CD14-positive monocyte (primary cell): ENCODE measurements at places on chromosomes 13 and 19.

GRCh38 chr13:43154839-43155238, 131.5 kb downstream of the DNAJC15 start:
- no peak for DNase-seq

DNA sequence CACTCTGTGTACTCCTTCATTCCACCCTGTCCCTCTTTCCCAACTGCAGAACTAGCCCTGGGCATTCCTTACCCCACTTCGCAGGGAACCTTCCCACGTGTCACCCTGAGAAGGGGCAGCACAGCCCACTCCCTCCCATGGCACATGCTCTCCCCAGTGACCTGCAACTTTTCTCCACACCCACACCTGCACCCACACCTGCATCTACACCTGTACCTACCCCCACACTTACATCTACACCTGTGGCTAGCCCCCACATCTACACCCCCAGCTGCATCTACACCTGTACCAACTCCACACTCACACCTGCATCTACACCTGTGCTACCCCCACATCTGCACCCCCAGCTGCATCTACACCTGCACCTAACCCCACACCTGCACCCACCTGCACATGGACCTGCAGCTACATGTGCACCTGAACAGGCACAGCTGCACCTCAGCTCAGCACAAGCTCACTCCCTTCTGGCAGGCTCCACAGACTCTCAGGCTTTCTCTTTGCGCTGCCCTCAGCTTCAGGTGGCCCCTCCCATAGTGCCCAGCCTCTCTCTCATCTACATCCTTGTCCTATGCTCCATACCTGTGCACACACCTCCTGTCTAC, 234.1 kb downstream of the TUBA3C start:
- DNase-seq: no peak

DNA sequence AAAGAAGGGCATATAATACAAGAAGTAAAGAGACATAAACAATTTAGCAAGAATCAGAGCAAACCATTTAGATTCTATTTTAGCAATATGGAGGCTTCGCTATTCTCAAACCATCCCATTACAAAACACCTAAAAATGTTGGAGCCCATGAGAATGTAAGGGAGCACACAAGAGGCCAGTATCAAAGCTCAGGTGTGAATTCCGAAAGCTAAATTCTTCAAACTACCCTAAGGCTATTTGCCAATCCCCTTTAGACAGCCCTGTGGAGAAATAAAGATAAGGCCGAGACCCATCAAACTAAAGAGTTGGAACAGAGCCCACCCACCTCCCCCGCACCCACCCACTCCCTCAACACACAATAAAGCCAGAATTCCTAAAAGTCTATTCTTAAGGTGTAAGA, 210.8 kb upstream of the MAB21L1 start:
- DNase-seq: no peak

GRCh38 chr19:980133-980998, 3.8 kb upstream of the WDR18 start:
- DNase-seq: no peak

GRCh38 chr13:75376792-75377402, 105.1 kb downstream of the TBC1D4 start:
- no peak for DNase-seq

- DNase-seq: no peak
These were observed 15.3 kb upstream of the RAB8A start for GRCh38 chr19:16096280-16096855.

GRCh38 chr19:46648060-46648960, 12.3 kb upstream of the GNG8 start:
- peak; percentile 46 for DNase-seq

DNA sequence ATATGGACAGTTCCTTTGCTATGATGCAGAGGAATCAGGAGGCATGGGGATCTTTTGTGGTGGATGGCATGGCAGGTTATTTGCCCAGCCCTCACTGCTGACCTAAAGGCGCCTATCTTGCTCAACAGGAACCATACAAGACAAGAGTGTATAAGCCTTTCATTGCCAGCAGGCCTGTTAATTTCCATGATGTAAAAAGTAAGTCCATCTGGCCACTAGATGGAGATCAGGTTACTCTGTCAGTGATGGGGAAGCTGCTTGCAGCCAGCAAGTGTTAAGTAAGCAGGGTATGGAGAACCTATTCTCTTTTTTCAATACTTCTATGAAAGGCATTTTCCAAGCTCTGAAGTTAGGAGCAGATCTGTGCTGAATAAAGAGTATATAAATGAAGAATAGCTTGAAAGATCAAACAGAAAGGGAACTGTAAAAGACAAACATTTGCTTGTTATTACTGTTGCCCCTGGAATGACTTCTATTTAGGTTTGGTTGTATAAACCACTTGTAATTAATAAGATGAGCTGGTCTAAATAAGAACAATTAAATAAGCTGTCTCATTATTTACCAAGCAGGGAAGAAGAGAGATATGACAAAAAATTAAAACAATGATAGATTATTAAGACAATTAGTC, 210.9 kb downstream of the RGCC start:
- DNase-seq: peak; percentile 81

DNA sequence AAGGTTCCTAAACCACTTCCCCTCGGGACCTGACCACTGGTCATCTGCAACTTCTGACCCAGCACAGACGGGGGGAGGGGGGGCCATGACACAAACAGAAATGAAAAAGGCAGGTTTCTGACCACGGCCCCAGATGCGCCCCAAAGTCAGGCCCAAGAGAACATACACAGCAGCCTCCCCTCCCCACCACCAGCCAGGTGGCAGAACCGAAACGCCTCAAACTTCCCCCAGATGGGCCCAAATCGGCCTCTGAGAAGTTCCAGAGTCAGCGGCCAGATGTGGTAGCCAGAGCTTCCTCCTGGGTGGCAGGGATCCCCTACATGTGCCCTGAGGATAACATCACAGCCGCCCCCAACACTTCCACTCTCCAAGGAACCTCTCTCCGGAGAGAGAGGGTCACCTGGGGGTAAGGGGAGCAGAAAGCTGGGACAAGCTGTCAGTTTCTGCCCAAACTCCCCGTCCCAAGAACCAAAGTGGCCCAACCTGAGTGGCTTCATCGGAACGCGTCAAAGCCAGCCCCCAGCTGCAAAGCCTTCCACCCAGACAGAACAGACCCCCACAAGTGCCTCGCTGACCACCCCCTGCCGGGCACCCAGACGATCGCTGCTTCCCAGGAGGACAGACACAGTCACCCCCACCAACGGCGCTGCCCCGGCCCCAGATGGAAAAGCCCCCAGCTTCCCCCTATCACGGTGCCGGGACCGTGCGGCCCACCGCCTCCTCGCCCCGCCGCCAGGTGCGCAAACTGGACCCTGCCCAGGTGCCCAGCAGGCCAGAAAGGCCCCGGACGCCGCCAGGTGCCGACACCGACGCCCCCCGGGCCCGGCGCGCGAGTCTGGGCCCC, 800 bp downstream of the ELL start:
- peak; percentile 62 for DNase-seq

GRCh38 chr13:49995625-49996101, 1.2 kb upstream of the TRIM13 start:
- DNase-seq: peak; percentile 27

GRCh38 chr19:52691737-52692136, 43.1 kb downstream of the ZNF611 start:
- no peak for DNase-seq

DNA sequence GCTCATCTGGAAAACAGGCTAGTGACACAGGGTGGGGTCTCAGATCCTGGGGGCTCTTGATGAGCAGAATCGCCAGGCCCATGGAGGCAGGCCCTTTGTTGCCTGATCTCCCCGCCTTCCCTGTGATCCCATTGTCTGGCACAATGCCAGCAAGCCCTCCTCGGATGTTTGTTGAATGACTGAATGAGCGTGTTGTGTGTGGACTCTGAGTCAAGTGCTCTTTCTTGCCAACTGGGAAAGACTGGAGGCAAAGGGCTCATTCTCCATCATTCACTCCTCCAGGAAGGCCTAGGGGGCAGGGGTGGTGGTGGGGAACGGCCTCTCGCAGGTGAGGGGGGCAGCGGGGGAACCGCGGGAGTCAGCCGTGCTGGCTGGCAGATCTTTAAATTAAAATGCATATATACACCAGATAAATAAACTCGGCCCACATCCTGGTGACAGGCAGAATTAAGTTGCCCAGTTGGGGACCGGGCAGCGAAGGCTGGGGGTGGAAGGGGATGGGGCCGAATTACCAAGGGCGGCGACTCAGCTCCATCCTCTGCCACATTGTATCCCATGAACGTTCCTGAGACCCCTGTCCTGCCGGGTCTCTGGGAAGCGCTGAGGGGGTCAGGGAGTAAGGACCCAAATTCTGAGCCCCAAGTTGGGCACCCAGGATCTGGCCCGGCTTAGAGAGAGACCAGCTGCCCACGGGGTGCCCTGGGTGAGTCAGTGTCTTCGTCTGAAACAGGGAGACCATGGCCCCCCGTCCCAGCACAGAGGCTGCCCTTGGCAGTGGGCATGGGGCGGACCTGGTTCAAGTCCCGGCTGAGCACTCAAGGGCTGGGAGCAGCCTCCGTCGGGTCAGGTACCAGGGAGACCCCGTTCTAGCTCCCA, 24.5 kb downstream of the EFNA2 start:
- DNase-seq: no peak

DNA sequence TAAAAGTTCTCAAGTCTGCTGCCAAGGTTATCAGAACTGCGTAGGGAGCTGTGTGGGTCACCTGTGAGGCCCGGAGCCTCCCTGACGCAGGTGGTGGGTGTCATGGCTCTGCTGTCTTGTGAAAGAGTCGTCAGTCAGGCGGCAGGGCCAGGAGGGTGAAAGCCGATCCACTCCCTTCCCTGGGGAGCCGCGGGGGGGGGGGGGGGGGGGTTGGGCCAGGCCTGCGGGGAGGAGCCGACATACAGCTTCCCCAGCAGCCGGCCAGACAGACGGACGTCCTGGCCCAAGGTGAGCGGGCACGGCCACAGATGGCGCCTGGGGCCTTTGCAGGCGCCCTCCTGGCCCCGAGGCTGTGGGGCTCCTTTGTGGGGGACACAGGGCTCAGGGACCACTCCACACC, 12.4 kb downstream of the SBNO2 start:
- DNase-seq: no peak

DNA sequence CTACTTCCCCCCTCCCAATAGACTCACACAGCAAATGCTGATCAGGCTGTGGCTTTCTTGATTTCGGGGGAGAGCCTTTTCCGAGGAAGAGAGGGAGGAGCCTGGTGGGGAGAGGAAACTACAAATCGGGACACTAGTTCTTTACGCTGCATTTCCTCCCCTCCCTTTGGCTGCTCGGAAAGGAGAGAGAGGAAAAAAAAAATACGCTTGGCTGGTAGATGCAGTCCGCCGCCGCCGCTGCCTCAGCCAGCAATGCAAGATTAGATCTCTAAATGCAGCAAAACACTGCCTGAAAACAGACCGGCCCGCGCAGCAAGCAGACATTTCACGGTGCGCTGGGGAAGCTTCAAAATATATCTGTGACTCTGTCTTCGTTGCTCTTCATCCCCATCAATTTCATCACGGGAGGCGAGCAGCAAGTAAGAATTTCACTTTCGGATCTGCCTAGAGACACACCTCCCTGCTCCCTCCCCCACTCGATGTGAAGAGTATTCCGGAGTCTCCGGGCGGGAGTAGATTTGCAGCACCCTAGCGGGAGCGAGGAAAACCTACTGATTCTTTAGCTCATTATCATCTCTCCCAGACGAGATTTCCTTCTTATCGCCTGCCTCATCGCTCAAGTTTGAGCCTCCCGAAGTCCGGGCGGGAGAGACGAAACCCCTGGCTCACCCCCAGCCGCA, at the start of gene PCDH17:
Gene PCDH17 (plus strand): TSS at position 149 of the 680 bp plus-strand sequence. CDS start 803 bp downstream, outside the sequence.
- no peak for DNase-seq
